Right renal pelvis (tissue), 4 donors: ENCODE measurements at places on chromosomes 1 and 21.

- peak; percentile 48 for DNase-seq
Measured at GRCh38 chr1:50023292-50024159, at the start of gene AGBL4. AGBL4 (minus strand) TSS chr1:50023954.

GRCh38 chr1:77513839-77514763 lies 168.4 kb downstream of the ZZZ3 start:
- DNase-seq: peak; percentile 61

DNA sequence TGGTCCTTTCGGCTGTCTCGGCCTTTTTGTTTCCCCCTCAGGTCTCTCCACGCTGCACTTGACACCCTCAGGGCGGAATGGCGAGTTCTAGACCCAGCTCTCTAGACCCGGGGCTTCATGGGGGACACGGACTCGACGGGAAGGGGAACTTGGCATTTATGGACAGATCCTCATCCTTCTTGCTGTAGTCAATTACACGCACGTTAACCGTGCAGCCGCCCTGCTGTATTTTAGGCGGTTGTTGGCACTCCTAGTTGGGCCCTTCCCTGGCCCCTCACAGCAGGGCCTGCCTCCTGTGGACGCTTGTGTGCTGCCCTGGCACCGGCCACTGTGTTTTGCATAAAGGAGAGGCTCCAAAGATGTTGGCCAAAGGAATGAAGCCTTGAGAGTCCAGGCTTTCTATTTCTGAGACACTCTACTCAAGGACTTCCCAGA lies 558 bp upstream of the BTG3 start:
- DNase-seq: peak; percentile 5

GRCh38 chr1:62523860-62524259 lies 73.5 kb upstream of the ANGPTL3 start:
- DNase-seq: no peak

DNA sequence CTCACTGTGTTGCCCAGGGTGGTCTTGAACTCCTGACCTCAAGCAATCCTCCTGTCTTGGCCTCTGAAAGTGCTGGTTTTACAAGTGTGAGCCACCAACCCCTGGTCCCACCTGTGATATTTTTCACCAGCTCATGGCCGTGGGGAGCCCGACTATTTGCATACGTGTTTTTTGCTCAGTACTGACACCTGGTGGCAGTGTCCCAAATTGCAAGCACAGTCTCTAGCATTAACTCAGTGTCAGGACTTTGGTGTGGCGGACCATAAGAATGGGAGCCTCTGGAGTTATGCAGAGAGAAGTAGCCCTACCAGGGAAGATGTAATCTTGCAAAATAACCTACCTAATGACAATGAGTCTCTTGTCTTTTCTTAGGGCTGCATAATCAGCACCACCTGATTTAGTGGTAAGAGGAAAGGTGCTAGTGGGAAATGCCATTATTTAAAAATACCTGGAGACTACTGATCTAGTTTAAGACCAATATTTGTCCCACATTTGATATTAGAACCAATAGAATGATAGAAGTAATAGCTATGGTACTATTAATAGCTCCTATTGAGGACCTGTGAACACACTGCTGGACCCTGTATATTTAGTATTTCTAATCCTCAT lies 305.4 kb downstream of the DISC1 start:
- DNase-seq: no peak

DNA sequence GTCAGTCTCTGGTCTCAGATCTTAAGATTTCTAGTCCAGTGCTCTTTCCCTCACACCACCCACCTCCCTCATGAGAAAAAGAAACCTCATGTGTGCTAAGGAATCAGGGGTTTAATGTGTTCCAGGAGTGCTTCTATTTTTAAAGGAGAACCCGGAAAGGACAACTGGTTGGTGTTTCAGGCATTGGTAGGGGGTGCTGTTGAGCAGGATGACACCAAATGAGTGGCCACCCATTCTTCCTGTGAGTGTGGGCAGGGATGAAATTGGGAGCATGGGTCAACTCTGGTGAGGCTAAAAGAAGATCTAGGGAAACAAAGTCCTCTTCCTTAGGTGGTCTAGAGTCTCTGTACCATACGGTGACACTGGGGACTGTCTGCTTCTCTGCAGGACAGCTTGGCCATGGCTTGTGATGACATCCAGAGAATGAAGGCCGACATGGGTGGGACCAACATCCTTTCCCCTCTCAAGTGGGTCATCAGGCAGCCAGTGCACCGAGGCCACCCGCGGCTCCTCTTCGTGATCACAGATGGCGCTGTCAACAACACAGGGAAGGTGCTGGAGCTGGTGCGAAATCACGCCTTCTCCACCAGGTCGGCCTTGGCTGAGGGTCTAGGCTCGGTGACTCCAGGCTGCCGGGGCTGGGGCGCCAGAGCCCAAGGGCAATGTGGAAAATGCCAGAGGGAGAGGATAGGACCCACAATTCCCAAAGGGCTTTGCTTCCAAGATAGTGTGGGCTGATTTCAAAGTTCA lies 39.3 kb downstream of the VWA5B1 start:
- no peak for DNase-seq

DNA sequence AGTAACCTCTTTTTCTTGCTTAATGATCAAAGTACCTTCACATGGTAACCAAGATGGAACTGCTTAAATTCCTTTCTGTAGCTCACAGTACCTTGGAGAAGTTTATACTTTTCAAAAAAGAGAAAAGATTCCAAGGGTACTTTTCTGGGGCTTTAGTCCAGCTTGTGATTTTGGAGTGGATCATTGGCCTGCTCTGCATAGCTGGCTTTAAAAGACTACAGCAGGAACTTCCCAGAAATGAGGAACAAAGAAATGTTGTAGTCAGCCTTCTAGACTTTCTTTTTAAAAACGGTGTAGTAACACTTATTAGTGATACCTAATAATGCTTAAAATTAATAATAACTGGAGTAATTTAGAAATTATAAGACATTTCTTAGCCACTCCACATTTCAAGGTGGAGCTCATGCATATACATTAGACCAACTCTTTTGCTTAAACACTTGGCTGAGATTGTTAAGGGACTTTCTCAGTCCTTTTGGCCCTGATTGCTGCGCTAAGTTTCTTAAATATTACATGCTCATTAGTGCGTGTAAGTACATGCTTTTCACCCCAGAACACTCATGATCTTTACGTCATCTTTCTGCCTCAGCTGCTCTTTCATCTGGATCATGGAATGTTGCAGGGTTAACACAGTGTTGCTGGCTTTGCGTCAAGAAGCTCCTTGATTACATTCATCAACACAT lies 57.3 kb downstream of the SDCCAG8 start:
- DNase-seq: no peak

- DNase-seq: no peak
Measured at GRCh38 chr1:36657826-36658225, 175.1 kb upstream of the CSF3R start.

DNA sequence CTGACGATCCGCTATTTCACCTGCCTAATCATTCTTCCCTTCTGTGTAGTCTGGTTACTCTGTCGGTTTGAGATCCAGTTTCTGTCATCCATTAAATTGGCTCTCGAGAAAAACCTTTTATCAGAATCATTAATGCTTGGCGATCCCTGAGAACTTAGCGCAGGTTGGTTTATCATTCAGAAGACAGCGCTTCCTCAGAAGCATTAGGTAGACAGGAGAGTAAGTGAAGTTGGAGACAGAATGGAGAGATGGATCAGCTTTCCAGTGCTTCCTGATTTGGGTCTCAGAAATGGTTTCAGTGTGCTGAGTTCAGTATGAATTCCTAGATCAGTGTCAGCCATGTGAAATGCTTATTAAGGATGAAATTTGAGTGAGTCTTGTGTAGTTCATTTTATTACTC lies 1.3 kb downstream of the USP1 start:
- DNase-seq: no peak

- no peak for DNase-seq
Measured at GRCh38 chr1:25198663-25199252, 33.5 kb downstream of the SYF2 start.

DNA sequence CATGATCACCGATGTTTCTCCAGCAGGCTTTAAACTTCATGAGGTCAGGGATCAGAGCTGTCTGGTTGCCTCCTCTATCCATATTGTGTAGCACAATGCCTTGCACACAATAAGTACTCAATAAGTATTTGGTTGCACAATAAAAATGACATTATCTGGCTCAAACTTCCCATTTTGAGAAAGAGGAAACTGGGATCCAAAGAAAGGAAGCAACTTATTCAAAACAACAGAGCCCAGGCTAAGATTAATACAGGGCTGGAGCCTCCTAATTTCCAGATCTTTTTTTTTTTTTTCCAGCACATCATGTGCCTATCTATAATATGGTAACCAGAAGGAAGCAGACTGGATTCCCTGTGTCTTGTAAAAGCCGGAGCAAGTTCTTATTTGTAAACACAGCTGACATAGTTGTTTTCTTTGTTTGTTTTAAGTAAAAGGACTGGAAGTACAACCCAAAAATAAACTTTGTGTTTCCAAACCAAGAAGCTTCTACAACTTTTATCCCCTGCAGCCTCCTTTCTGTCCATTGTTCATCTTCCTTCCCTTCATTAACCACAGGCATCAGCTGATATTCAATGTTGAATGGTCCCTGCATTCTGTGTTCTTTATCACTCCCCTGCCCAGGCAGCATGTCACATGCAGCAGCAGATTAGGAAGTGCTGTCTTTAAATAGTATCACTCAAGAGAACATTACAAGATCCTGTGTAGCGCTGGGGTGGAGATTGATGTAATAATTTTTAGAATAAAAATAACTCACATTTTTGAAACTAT lies 71.2 kb upstream of the HOOK1 start:
- DNase-seq: no peak

- DNase-seq: peak; percentile 70
Measured at GRCh38 chr1:47569681-47570470, 132.0 kb downstream of the FOXD2 start.

DNA sequence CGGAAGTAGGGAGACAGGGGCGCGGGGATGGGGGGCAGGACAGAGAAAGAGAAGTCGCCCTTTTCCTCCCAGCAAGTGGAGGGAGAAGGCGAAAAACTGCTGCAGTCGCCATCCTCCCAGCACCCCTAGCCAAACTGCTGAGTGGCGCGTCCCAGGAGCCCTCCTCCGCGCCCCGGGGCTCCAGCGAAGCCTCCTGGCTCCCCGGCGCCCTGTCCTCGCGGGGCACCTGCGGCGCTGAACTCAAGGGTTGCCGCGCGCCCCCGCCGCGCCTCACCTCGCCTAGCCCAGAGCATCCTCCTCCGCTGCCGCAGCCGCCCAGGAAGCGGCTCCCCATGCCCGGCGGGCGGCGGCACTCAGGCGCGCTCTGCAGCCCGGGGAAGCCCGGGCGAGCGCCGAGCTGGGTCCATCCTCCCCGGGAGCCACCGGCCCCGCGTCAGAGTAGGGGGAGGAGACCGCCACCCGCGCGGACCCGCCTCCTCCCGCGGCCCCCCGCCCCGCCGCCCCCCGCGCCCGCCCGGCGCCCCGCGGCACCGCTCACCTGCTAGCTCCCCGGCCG lies at the start of gene DAB1:
Gene DAB1, minus strand, starts transcription at position 405 of the 556 bp plus-strand sequence. CDS start 133,030 bp downstream, outside the sequence.
- DNase-seq: peak; percentile 15

DNA sequence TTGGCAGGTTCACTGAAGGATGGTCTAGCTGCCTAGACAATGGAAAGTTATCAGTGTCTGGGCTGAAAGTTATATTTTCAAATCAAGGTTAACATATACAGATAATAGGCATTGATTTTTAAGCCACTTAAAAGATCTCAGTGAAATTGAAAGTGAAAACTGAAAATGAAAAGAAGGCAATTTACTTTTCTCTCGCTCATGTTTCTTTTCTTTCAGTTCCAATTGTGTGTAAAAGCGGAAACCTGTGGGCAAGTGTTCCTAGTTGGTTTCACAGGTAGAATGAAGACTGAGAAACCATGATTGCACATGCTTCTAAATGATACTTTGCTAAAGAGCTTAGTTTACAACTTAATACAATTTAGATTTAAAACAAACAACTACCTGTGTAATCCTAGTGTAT lies 383.7 kb downstream of the ZP4 start:
- DNase-seq: no peak

GRCh38 chr1:102252731-102253505 lies 256.2 kb upstream of the OLFM3 start:
- no peak for DNase-seq

DNA sequence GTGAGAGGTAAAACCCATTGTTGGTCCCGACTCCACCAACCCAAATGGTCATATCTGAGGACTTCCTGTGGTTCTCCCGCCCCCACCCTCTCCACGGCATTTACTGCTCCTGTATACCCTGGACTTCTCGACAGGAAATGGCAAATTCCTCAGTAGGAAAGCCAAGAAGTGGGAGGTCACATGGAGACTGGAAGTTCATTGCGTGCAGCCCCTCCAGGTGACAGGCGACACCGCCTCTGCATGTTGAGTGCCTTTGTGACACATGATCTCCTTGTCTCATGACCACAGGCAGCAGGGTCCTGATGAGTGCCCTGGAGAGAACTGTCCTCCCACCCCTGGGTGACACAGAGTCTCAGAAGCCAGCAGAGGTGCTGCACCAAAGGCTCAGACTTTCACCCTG lies 24.2 kb downstream of the ERG start:
- DNase-seq: no peak

DNA sequence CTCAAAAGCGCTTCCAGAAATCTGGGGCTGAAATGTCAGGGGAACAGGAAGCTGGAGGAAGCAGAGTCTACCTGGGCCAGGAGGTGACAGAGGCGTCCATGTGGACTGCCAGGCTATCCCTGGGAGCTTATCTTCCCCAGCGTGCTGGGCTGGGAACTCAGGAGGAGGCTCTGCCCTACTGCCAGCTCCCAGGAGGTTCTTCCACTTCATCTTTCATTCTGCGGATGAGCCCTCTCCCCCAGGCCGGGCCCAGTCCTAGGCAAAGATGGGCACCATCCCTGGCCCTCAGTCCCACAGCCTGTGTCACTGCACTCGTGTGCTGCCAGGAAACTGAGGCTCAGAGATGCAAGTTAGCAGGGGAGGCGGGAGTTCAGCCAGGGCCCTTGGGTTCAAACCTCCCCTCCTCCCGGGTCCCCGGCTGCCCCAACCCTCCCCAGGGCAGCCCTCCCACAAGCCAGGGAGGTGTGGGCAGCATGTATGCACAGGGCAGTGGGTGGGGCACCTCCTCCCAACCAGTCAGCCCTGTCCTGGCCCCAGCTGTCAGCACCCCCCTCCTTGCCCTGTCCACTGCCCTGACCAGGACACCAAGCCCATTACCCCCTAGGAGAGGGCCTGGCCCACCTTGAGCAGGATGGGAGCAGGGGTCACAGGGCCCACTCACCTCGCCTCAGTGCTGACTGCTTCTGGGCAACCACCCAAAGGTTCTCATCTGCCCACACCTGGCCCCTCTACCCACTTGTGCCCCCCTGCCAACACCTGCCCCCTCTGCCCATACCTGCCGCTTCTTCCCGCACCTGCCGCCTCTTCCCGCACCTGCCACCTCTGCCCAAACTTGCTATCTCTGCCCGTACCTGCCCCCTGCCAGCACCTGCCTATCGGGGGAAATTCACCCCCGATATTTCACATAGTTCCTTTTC lies 226.0 kb downstream of the NPHP4 start:
- no peak for DNase-seq

GRCh38 chr1:89890085-89890752 lies 69.4 kb downstream of the LRRC8D start:
- DNase-seq: no peak

GRCh38 chr1:32470991-32471694 lies 6.3 kb downstream of the ZBTB8B start:
- DNase-seq: no peak

DNA sequence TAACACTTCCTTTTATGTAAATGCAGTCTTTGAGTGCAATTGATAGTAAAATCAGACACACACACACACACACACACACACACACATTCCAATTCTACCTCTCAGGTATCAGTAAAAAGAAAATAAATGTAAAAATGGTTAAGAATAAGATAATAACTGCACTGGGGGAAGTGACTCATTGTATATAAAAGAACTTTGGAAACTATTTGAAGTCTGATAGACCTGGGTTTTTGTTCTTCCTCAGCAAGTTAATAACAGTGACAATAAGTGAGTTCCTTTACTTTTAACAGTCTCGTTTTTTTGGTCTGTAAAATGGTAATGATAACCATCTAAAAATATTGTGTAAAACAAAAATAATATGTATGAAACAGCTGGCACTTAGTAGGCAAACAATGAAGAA lies 1815.0 kb downstream of the MRPL39 start:
- no peak for DNase-seq
